CD4-positive, alpha-beta T cell treated with Interleukin-12 subunit alpha and Interleukin-12 subunit beta, for 1 hour (primary cell): ENCODE measurements at places on chromosomes 12 and 14.

DNA sequence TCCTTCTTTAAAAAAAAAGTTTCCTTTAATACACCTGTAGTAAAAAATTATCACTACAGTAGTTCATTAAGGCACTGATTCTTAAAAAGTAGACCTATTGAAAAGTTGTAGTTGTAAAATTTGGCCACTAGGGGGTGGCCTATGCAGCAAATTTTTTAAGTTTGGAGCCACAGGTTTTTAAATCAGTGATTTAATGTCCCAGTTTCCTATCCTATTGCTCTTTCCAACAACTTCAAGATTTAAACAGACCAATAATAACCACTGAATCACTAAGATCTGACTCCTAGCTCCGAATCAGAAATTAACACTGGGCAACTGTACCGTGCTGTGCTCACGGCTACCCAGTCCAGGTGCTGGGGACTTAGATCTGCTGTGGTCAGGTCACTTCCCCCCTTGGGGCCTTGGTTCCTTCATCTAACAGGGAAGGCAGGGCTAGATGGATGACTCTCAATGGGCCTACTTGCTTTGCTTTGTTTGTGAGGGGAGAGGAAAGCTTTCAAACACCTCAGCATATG, 279.3 kb downstream of the MED13L start:
- DNase-seq, result peak; percentile 44

GRCh38 chr14:22579881-22580280, 9.1 kb downstream of the DAD1 start:
- DNase-seq, result no peak

GRCh38 chr12:93219947-93220346, 157.8 kb upstream of the NUDT4 start:
- no peak for DNase-seq

DNA sequence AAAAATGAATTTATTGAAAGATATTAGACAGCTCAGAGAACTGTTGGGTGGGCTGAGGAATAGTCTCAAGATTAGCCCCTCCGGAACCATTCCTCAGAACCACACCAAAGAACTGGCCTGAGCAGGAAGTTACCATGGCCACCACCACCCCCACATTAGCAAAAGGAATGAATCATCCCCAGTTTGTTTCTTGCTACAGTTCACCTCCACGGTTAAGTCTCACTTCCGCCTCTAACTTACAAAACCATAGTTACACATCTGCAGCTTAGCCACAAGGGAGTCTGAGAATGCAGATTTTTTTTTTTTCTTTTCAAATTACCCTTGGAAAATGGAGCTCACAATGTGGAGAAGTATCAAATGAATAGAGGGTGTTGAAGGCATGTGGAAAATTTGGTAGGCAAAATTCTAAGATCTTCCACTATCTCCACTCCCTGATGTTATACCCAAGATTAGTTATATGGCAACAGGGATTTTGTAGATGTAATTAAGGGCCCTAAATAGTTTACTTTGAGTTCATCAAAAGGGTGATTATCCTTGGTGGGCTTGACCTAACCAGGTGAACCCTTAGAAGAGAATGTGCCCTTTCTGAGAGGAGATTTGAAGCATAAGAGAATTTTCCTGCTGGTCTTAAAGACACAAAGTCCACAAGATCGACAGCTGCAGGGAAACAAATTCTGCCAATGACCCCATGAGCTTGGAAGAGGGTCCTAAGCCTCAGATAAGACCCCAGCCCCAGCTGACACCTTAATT, 129.8 kb upstream of the KRR1 start:
- peak; percentile 25 for DNase-seq

DNA sequence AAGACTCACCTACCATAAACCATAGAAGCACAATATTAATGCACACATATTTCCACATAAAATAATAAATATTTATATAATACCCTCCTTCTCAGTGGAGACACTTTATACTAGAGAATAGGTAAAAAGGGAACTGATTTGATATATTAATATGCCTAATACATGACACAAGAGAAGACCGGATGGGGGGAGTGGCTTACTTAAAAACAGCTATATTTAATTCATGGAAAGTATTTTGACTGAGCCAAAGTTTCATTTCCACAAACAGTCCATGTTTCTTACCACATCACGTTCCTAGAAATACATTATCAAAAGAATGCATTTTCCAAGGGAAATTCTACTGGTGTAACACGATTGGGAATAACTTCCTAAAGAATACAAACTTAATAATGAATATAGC, 63.4 kb downstream of the ITPR2 start:
- no peak for DNase-seq

GRCh38 chr14:35353409-35354172, 51.0 kb downstream of the NFKBIA start:
- no peak for DNase-seq

GRCh38 chr12:2959192-2959504, at the start of gene TEAD4:
TSS of gene TEAD4 (plus strand) at chr12:2959397.
- no peak for DNase-seq

- DNase-seq, result no peak
Observed at GRCh38 chr14:93971635-93972027, 4.7 kb downstream of the ASB2 start.

DNA sequence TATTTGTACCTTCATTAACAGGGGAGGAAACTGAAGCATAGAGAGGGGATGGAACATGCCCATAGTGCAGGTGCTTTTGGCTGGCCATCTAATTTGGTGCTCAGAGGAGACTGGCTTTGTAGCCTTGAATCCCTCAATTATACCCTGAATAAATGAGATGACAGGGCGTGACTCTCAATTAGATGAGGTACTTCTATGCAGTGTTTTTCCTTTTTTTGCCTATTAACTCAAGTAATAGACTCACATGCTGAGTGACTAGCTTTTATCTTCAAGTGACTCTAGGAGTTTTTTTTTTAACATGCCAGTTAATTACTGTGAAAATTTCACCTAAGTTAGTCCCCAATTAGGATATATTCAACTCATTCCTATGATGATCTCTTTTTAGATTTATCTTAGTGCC, 243.7 kb downstream of the DACT1 start:
- DNase-seq, result no peak

- DNase-seq, result peak; percentile 75
Observed at GRCh38 chr12:96501133-96501761, 11.9 kb downstream of the CFAP54 start.

- no peak for DNase-seq
Observed at GRCh38 chr12:47935184-47935583, 28.2 kb upstream of the TMEM106C start.

GRCh38 chr12:58357511-58357910, 416.1 kb downstream of the ATP23 start:
- no peak for DNase-seq

DNA sequence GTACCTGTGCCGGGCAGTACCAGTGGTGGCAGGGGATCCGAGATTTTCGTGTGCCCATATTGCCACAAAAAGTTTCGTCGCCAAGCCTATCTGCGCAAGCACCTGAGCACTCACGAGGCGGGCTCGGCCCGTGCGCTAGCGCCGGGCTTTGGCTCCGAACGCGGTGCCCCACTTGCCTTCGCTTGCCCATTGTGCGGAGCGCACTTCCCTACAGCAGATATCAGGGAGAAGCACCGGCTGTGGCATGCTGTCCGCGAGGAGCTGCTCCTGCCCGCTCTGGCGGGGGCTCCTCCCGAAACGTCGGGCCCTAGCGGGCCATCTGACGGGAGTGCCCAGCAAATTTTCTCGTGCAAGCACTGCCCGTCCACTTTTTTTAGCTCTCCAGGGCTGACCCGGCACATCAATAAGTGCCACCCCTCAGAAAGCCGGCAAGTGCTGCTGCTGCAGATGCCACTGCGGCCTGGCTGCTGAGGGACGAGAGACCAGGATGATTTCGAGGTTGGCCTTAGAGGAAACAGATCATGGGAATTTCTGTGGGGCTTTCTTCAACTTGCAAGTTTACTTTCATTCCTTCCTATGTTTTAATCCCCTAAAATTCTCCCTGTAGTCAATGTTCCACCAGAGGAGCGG, 1.6 kb downstream of the INSM2 start:
- DNase-seq, result no peak

DNA sequence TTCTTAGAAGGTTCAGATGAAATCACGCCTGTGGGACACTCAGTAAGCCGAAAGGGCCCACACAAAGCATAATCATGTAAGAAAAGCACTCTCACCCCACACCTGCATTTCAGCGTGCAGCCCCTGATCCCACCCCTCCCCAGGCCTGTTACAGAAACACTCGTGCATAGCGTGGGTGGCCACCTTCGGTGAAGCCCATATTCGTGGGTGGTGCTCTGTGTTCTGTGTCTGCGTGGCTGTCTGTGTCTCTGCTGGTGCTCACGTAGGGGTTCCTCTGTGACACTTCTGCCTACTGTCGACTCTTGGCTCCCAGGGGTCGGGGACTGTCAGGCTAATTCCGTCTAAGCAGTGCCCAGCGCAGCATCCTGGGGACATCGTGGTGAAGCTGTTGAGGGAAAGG, 74.0 kb downstream of the B4GALNT3 start:
- DNase-seq, result no peak
